ENCODE measurements at places on chromosomes 3 and 15.

DNA sequence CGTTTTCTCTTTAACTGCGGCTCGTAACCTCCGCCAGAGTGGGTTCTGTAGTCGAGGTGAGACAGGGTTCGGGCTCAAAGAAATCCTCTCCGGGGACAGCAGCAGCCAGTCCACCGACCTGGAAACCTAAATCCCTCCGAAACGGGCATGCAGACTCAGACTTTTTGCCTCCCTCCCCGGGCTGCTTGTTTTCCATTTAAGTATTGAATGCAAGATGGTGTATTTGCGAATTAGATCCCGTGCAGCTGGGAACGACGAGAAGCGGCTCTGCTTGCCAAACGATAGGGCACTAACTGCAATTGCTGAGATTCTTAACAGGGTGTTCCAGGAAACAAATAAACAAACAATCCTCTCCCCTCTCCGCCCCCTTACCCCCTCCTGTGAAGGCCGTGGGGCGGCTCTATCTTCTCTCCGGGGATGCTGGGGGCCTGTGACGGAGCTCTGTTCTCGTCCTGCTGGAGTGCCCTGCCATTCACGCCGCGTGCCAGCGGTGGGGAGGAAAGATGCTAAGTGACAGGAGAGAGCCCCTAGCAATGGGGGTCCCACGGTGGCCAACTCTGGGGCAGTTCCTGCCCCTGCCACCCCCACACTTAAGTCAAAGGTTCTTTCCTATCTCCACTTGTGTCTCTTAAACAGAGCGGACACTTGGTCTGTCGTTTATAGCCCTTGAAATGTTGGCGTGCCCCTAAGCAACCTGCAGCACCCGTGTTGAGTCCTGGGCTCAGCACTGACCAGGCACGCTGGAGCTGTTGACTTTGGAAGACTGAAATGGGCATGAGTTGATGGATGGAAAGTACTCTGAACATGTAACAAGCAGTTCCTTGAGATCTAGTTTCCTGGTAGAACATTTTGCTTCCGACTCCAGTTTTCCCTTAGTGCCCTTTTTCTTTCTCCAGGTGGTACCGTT is 1.3 kb upstream of the ETV5 start:
- DNase-seq: peak; percentile 8

GRCh38 chr3:31010491-31010890 is 116.0 kb upstream of the GADL1 start:
- no peak for DNase-seq

- no peak for DNase-seq
These were observed 6.9 kb upstream of the NFKBIZ start for GRCh38 chr3:101842245-101842934.

DNA sequence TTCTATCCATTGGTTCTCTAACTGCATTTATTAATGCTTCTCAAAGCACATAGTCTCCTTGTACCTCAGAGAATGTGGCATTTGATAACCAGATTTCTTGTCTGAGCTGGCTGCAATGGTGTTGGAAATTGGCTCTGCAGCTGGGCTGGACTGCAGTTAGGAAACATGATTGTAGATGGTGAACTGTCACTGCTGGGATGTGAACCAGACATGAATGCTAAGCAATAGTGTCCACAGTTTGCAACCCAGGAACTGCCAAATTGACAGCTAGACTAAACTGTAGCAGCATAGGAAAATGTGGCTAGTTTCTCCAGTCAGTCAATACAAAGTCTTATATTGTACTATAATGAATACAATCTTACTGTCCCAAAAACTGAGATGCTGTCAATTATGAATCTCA is 656.6 kb upstream of the GOLIM4 start:
- no peak for DNase-seq

DNA sequence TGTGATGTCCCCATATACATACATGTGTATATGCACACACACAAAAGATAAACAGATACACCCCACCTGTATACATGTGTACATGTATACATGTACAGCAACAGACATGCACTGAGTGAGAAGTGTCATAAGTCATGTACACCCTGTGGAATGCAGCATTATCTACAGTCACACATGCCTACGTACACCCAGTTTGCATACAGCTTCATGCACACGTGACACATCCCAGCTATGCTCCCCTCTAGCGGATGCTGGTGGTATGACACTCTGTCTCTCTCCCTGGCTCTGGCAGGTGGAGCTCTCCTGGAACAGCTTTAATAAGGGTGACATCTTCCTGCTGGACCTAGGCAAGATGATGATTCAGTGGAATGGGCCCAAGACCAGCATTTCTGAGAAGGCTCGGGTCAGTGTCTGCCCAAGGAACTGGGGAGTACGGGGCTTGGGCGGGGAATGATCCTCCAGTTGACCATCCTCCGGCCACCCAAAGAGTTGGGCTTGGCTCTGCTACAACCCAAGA is 6.3 kb downstream of the VILL start:
- DNase-seq: peak; percentile 60

- no peak for DNase-seq
These were observed 42.9 kb upstream of the PLCL2 start for GRCh38 chr3:16841904-16842271.

DNA sequence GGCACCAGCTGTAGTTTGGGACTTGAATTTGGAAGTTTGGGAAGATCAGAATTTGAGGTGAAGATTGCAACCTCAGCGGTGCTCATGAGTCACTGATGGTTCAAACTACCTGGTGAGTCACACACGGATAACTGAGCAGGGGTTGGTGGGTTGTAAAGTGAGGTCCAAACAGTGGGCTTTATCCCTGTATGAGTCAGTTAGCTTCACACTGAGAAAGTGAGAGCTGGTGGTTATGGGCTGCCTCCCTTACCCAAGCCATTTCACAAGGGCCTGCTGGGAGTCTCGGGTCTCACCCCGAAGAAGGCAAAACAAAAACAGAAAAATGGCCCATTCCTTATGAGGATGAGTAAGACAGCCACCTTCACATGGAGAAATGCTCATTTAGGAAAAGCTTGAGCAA is 77.0 kb downstream of the ITGA11 start:
- no peak for DNase-seq

DNA sequence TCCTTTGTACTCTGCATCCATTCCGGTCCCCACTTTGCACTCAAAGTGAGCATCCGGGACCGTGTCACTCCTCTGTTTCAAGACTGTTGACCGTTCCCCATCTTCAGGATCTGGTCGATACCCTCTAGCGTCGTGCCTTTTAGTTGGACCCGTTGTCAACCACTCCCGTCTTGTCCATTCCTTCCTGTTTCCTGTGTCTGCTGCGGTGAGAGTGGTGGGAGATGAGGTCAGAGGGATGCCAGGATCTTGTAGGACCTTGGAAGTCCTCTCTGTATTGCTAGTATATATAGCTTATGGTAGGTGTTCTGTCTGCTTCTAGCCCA is 624 bp downstream of the BRK1 start:
- DNase-seq: no peak

- no peak for DNase-seq
These were observed 337.2 kb upstream of the DNAJC19 start for GRCh38 chr3:181326637-181327223.

DNA sequence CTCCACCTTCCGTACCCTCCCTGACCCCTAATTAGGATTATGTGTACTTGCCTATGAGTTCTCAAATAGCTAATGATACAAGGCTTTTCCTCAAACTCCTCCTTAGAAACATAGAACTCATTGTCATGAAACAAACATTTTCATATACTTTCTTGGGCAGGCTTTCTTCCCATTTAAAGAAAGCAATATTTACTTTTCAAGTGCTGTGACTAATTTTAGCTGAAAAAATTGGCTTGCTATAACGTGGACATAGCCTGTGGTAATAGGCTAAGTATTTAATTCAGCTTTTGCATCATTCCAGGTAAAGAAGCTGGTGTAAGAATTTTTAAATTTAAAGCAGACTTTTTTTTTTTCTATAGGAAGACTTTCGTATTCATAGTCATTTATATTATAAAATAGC is 208.7 kb downstream of the SOX2 start:
- no peak for DNase-seq

DNA sequence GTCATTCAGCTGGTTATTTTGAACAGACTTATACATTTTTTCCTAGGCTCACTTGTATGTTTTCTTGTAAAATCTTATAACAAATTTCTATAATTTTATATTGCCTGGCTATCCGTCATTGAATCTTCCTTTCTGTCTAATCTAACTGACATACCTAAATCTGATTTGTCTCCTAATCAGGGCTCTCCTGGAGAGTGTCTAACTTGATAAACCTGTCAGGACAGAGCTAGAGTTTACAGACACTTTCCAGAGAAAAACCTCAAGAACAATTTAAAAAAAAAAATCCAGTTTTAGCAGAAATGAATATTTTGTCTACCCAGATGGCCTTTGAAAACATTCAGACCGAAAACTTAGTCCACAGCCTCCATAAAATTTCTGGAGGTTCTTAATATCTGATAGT is 1305.8 kb downstream of the ROBO1 start:
- DNase-seq: no peak

- no peak for DNase-seq
These were observed 40.2 kb downstream of the DPH6 start for GRCh38 chr15:35505809-35506208.

GRCh38 chr3:152073267-152073666 is 195.5 kb upstream of the MBNL1 start:
- DNase-seq: no peak

- no peak for DNase-seq
These were observed 12.5 kb downstream of the PRR20G start for GRCh38 chr3:127275287-127275781.

DNA sequence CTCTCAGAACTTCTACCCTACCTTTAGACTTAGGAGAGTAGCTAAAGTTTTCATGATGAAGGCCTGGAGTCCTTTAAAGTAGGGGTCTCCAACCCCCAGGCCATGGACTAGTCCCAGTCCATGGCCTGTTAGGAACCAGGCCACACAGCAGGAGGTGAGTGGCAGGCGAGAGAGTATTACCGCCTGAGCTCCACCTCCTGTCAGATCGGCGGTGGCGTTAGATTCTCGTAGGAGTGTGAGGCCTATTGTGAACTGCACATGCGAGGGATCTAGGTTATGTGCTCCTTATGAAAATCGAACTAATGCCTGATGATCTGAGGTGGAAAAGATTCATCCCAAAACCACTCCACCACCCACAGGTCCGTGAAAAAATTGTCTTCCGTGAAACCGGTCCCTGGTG is 18.3 kb upstream of the CACNA2D3 start:
- DNase-seq: no peak

- DNase-seq: no peak
These were observed 240.6 kb upstream of the GOLIM4 start for GRCh38 chr3:168336276-168336675.

- no peak for DNase-seq
These were observed 407.3 kb downstream of the NAALADL2 start for GRCh38 chr3:175266478-175266877.

DNA sequence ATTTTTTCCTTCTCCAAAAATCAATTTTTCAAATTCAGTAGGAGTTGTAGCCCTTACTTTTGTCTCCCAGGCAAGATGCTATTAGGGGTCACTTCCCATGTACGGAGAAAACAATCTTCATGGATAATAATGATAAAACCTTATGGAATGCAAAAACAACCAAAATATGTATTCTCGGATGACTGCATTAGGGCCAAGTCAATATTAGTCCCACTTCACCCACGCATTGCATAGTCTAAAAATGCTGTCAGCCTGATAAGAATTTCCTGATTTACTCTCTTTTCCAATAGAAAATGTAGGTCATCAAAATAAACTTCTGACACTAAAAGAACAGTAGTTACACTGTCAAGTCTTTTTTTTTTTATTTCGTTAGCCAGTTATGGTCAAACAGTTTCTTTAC is 2.7 kb downstream of the VGLL3 start:
- no peak for DNase-seq

DNA sequence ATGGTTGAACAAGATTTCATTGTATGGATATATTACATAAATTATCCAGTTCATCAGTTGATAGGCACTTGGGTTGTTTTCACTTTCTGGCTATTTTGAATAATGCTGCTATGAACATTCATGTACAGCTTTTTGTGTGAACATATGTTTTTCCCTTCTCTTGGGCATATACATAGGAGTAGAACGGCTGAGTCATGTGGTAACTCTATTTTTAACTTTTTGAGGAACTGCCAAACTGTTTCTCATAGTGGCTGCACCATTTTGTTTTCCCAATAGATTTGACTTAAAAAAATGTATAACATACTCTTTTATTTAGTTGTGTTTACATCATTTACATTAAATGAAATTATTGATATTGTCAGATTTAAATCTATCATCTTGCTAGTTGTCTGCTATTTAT is 28.8 kb upstream of the RFX7 start:
- no peak for DNase-seq

- DNase-seq: no peak
These were observed 19.5 kb upstream of the C3orf70 start for GRCh38 chr3:185172086-185173049.

DNA sequence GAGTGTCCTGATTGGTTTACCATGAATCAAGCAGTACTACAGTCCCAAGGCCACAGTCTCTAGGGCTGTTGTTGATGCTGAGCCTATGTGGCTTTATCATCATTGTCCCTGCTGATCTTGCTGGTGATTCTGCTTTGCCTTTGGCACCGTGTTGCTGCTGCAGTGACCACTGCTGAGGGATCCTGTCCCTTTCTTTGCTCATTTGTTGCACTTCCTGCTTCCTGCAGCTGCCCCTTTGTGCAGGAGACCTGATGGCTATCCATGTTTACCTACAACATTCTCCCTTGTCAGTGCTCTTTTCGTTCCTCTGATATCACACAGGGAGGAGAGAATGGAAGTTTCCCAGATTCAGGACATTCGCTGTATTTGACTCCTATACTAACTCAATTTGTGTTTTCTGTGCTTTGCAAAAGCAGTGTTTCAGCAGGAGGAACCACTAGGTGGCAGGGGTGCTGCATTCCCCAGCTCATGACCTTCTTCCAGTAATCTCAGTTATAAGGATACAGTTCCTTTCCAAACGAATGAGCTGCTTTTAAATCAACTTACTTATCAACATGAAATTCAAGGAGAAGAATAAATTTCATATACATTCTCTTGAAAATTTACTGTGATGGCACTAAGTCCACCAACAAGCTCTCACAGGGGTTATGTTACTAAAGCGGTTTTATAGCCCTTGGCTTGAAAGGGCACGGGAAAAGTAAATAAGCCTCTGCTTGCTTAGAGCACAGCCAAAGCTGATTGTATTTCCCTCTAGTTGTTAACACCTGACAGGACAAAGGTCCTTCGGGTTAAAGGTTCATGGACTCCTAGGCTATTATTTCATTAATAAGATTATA is 9.7 kb upstream of the THUMPD3 start:
- no peak for DNase-seq

DNA sequence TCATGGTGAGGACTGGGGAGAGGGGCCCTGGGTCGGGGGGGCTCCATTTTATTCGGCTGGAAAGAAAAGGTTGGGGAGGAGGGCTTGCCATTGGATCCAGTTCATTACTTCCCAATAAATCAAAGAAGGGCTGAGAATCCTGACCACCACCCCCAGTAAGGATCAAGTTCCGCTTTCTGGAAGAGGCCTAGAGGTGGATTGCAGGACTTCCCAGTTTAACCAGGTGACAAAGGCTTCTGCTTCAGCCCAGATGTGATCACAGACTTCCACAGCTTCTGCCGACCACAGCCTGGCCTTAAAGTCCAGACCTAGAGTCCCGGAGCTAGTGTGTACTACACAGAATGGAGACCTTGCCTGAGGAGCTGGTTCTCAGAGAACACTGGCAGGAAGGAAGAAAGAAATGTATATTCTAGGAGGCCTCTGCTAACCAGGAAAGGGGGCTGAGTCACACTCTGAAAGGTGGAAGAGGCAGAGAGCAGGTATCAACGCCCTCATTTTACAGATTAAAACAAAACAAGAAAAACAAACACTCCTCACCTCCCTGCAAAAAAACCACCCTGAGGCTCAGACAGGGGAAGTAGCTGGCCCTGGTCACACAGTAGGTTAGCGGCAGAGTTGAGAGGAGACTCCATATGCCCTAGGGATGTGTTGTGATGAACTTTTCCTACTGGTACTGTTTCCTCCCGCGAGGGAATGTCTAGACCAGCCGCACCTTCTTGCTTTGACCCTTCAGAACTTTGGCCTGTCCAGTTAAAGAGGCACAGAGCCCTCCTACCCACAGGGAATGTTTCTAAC is 1.1 kb upstream of the CEMIP start:
- DNase-seq: no peak

Measured in hypothalamus (tissue), 51 donors.